ENCODE measurements at places on chromosomes 2 and 18.

- H3K4me3 ChIP-seq = no peak overlapping the region
- DNase-seq = no peak
- no peak overlapping the region for H3K27ac ChIP-seq
- no peaks in the 10 kb centered on the region for H3K27me3 ChIP-seq
Measured at GRCh38 chr2:33777786-33778185, 178.7 kb upstream of the FAM98A start.

DNA sequence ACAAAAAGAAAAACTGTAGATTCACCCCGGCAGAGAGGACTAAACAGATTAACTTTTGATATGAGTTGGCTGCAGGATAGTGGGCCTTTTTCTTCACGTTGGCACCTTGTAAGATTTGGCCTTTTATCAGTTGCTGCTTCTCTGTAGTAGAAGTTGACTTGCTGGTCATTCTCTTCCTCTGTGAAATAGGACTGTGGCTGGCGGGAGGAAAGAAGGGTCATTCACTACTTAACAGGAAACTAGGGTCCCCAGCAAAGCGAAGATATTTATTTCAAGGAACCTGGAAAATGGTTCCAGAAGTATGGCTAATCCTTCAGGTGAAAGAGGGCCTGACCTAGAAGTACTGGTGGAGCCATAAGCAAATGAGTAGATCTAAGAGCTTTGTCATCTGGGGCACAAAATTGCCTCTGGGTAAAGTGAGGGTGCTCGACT is 383 bp upstream of the ATP5MC3 start:
- peaks cover 16% of the 10 kb centered on the region for H3K36me3 ChIP-seq
- no peaks in the 10 kb centered on the region for H3K27me3 ChIP-seq
- H3K27ac ChIP-seq = peak overlapping the region; percentile 80
- no peak for DNase-seq
- peaks cover 9% of the 10 kb centered on the region for H3K4me1 ChIP-seq

DNA sequence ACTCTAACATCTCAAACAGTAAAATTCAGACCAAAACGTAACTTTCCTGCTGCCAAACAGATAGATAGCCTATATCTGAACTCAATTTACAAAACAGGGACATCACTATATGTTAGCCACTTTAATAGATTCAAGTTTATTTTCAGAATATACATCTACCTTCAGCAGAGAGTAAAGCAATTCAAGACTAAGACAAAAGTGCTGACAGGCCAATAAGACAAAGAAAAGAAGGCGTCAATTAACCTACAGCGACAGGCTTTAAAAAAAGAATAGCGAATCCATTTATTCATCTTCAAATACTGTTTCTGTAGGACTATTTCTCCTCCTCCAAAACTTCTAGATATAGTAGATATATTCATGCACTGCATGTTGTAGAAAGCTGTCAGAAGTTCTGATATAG is 333.0 kb downstream of the GRB14 start:
- H3K27me3 ChIP-seq = no peaks in the 10 kb centered on the region
- H3K4me1 ChIP-seq = no peaks in the 10 kb centered on the region
- no peak for DNase-seq
- no peaks in the 10 kb centered on the region for H3K36me3 ChIP-seq
- H3K4me3 ChIP-seq = no peak overlapping the region
- H3K27ac ChIP-seq = no peak overlapping the region

- DNase-seq = no peak
- H3K36me3 ChIP-seq = no peaks in the 10 kb centered on the region
- no peaks in the 10 kb centered on the region for H3K4me1 ChIP-seq
- H3K4me3 ChIP-seq = no peak overlapping the region
- H3K27me3 ChIP-seq = no peaks in the 10 kb centered on the region
Measured at GRCh38 chr2:216391401-216391800, 19.1 kb upstream of the MARCHF4 start.

DNA sequence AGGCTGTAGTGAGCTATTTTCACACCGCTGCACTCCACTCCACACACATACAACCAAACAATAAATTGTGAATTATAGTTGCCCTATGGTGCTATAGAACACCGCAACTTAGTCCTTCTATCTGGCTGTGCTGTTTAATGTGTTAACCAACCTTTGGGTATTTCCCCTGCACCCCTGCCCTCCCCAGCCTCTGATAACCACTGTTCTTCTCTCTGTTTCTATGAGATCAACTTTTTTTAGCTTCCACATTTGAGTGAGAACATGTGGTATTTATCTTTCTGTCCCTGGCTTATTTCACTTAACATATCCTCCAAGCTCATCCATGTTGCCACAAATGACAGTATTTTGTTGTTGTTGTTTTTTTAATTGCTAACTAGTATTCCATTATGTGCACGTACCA is 32.5 kb downstream of the TET3 start:
- no peaks in the 10 kb centered on the region for H3K36me3 ChIP-seq
- no peak for DNase-seq
- H3K27me3 ChIP-seq = no peaks in the 10 kb centered on the region
- no peaks in the 10 kb centered on the region for H3K4me1 ChIP-seq
- no peak overlapping the region for H3K4me3 ChIP-seq

DNA sequence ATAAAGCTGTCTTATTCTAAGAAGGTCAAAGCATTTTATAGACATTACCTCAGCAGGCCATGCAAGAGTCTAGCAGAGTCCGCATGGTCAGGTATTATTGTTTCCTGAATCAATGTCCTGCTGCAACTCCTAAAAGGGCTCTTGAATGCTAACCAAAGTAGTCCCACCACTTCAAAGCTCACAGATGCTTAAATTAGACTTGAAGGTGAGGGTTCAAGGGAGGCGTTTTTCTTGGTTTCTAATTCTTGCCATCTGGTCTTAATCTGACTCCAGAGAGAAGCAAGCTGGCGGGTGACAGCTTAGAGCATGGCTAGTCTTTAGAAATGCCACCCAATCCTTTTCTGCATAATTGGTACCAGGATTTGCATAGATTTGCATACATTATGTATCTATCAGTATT is 226.3 kb downstream of the MREG start:
- H3K27ac ChIP-seq = no peak overlapping the region
- H3K36me3 ChIP-seq = no peaks in the 10 kb centered on the region
- no peak overlapping the region for H3K4me3 ChIP-seq
- no peaks in the 10 kb centered on the region for H3K27me3 ChIP-seq
- no peak for DNase-seq

DNA sequence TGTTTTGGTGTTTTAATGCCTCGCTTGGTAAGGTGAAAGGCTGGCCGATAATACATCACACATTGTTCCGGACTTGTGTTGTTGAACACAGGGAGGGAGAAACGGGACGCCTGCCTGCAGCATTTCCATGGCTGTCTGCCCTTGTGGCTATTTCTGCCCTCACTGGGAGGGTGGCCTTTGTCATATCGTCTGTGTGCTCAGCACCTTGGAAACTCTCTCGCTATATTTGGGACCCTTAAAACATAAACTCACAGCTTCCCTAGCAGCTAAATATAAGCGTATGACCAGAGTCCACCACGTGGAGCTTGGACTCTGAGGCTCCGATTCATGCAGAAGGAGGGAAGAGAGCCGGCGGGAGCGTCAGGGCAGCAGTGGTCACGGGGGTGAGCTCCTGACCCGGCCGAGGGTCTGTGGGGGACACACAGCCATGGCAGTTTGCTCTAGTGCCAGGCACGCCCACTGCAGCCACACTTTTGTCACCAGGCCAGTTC is 111.7 kb downstream of the SH3BP4 start:
- no peak overlapping the region for H3K27ac ChIP-seq
- no peaks in the 10 kb centered on the region for H3K4me1 ChIP-seq
- no peak for DNase-seq

- no peaks in the 10 kb centered on the region for H3K4me1 ChIP-seq
- H3K27me3 ChIP-seq = no peaks in the 10 kb centered on the region
- H3K36me3 ChIP-seq = no peaks in the 10 kb centered on the region
- no peak overlapping the region for H3K4me3 ChIP-seq
- H3K27ac ChIP-seq = no peak overlapping the region
- DNase-seq = no peak
Measured at GRCh38 chr2:144454466-144455287, 65.2 kb downstream of the ZEB2 start.

DNA sequence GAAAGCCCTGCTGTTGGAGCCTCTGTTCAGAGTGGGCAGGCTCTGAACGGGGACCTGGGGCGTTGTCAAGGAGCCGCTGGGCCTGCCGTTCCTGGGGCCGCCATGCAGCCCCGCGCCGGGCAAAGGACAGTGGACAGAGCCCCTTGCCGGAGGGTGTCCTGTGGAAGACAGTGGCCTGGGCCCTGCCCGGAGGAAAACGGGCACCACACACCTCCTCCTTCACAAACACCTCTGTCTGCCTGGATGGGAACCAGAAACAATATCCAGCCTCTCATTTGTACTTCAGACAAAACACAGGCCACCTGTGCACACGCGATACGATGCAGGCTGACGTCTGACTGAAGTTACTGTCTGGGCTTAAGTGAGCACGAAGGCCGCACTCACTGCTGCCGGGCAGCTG is 233.7 kb downstream of the TWIST2 start:
- no peak overlapping the region for H3K4me3 ChIP-seq
- DNase-seq = peak; percentile 2
- no peaks in the 10 kb centered on the region for H3K4me1 ChIP-seq
- no peak overlapping the region for H3K27ac ChIP-seq
- no peaks in the 10 kb centered on the region for H3K27me3 ChIP-seq

- H3K27ac ChIP-seq = no peak overlapping the region
- H3K4me3 ChIP-seq = no peak overlapping the region
- no peaks in the 10 kb centered on the region for H3K27me3 ChIP-seq
- no peak for DNase-seq
- no peaks in the 10 kb centered on the region for H3K4me1 ChIP-seq
- H3K36me3 ChIP-seq = peaks cover 27% of the 10 kb centered on the region
Measured at GRCh38 chr2:101844055-101844635, 146.6 kb downstream of the MAP4K4 start.

- no peaks in the 10 kb centered on the region for H3K27me3 ChIP-seq
- H3K27ac ChIP-seq = no peak overlapping the region
- no peak overlapping the region for H3K4me3 ChIP-seq
- H3K36me3 ChIP-seq = no peaks in the 10 kb centered on the region
Measured at GRCh38 chr2:80531319-80531718, 226.8 kb upstream of the LRRTM1 start.

GRCh38 chr2:57987835-57988573 is 58.6 kb upstream of the VRK2 start:
- no peaks in the 10 kb centered on the region for H3K27me3 ChIP-seq
- no peaks in the 10 kb centered on the region for H3K4me1 ChIP-seq
- H3K36me3 ChIP-seq = no peaks in the 10 kb centered on the region

GRCh38 chr18:6773777-6774176 is 44.3 kb downstream of the ARHGAP28 start:
- no peak overlapping the region for H3K4me3 ChIP-seq
- H3K36me3 ChIP-seq = no peaks in the 10 kb centered on the region
- no peaks in the 10 kb centered on the region for H3K27me3 ChIP-seq
- no peaks in the 10 kb centered on the region for H3K4me1 ChIP-seq

GRCh38 chr2:25331686-25332365 is 9.9 kb downstream of the DNMT3A start:
- H3K36me3 ChIP-seq = no peaks in the 10 kb centered on the region
- H3K27me3 ChIP-seq = no peaks in the 10 kb centered on the region
- peaks cover 12% of the 10 kb centered on the region for H3K4me1 ChIP-seq
- H3K4me3 ChIP-seq = no peak overlapping the region
- no peak for DNase-seq

GRCh38 chr2:131055169-131056065 is 37.8 kb downstream of the FAM168B start:
- no peak overlapping the region for H3K27ac ChIP-seq
- peaks cover 15% of the 10 kb centered on the region for H3K36me3 ChIP-seq
- H3K4me3 ChIP-seq = no peak overlapping the region
- H3K4me1 ChIP-seq = peaks cover 12% of the 10 kb centered on the region
- DNase-seq = no peak

GRCh38 chr2:134117676-134118075 is 136.2 kb upstream of the MGAT5 start:
- no peak for DNase-seq
- no peaks in the 10 kb centered on the region for H3K27me3 ChIP-seq
- no peak overlapping the region for H3K27ac ChIP-seq

- no peak overlapping the region for H3K4me3 ChIP-seq
- H3K4me1 ChIP-seq = no peaks in the 10 kb centered on the region
- no peaks in the 10 kb centered on the region for H3K36me3 ChIP-seq
- DNase-seq = no peak
- no peak overlapping the region for H3K27ac ChIP-seq
Measured at GRCh38 chr18:24369426-24369825, 28.2 kb downstream of the OSBPL1A start.

DNA sequence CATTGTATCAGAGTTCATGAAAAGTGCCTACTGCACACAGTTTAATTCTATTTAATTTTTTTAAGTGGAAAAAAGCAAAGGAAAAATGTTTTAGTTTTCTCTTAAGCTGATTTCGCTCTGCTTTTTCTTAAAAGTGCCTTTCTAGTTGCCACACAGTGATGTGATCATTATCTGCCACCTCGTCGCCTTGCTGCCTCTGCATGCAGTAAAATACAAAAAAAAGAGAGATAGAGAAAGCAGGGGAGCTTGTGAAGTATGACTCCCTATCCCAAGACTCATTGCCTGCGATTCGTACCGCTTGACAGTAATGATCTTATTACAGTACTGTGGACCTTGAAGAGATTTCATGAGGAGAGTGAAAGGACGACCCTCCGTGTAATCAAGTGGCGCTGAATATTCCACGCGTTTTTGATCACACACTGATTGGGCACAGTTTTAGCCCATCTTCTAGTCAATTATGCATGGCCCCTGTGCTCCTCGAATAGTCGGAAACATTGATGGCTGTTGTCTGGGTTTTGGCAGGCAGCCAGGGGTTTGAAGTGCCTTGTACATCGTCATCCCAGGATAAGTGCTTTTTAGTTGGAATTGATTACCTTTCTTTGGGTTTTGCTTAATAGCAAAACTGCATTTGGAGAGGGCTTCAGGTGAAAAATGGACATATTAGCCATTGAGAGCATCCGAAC is 188.3 kb downstream of the GBX2 start:
- no peak for DNase-seq
- no peaks in the 10 kb centered on the region for H3K27me3 ChIP-seq
- no peak overlapping the region for H3K27ac ChIP-seq
- H3K36me3 ChIP-seq = peaks cover 4% of the 10 kb centered on the region
- H3K4me3 ChIP-seq = no peak overlapping the region
